CD4-positive, CD25-positive, alpha-beta regulatory T cell (primary cell): ENCODE measurements at places on chromosomes 16 and 17. TPM values are rescaled to one million over a fixed set of nuclear protein-coding genes. Genes with fewer than 3 reads are reported as not detected.
A peak's percentile ranks its signal among the peaks of the same experiment; 100 is the strongest.

- H3K4me3 ChIP-seq = no peak overlapping the region
- H3K27me3 ChIP-seq = no peaks in the 10 kb centered on the region
- H3K36me3 ChIP-seq = no peaks in the 10 kb centered on the region
- H3K4me1 ChIP-seq = no peaks in the 10 kb centered on the region
Measured at GRCh38 chr16:26724189-26724588, 342.5 kb upstream of the C16orf82 start.

GRCh38 chr17:75877752-75878173 lies 618 bp downstream of the TRIM47 start:
- H3K27ac ChIP-seq = peak overlapping the region; percentile 75
- peak; percentile 53 for DNase-seq
- H3K36me3 ChIP-seq = peaks cover 5% of the 10 kb centered on the region
- H3K4me3 ChIP-seq = peak overlapping the region; percentile 62
- no peaks in the 10 kb centered on the region for H3K27me3 ChIP-seq

- no peaks in the 10 kb centered on the region for H3K4me1 ChIP-seq
- no peak overlapping the region for H3K27ac ChIP-seq
- H3K36me3 ChIP-seq = peaks cover 6% of the 10 kb centered on the region
Measured at GRCh38 chr16:4633910-4634635, 9.4 kb downstream of the MGRN1 start.

CD300E gene
- not detected for total RNA-seq

TXNDC17 gene
- 15.0 TPM for total RNA-seq

GAS2L2 gene
- total RNA-seq = not detected
